Activated naive CD4-positive, alpha-beta T cell treated with anti-CD3 and anti-CD28 coated beads for 36 hours (primary cell): ENCODE measurements at places on chromosomes 7 and 10. TPM values are rescaled to one million over a fixed set of nuclear protein-coding genes. Genes with fewer than 3 reads are reported as not detected.

- DNase-seq = no peak
Measured at GRCh38 chr10:130458509-130458908, 322.3 kb downstream of the GLRX3 start.

The ADARB2 gene
- total RNA-seq = 1.4 TPM

DNA sequence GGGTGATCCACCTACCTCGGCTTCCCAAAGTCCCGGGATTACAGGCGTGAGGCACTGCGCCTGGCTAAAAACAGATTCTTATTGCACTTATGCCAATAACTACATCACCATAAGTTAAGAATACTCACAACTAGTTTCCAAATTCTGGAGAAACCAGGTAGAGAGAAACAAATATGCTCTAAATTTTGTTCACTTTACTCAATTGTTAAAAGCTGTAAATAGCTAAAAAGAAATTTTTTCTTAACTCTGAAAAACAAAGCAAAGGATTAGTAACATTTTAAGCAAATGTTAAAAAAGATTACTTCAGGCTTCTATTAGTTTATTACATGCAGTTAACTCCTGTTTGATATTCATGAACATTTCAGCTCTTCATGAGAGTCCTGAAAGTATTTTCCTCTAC is 28.3 kb upstream of the ZMIZ2 start:
- no peak for DNase-seq

The DEPP1 gene
- total RNA-seq = 2.4 TPM

- DNase-seq = no peak
Measured at GRCh38 chr7:55265836-55266642, 99.1 kb upstream of the LANCL2 start.

The C10orf62 gene
- not detected for total RNA-seq

The C10orf105 gene
- total RNA-seq = 0.36 TPM

DNA sequence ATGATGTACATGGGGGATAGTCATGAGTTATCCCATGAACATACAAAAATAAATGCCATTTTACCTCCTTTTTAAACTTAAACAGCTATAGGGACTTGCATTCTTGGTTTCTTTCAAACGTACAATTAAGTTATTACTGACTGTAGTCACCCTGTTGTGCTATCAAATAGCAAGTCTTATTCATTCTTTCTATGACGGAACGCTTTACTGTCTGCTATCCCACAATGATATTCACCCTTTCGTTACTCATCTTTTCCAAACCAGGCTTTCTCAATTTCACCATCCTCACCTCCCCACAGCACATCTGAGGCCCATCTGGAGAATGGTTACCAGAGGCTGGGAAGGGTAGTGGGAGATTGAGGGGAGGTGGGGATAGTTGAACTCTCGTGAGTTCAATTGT is 218.8 kb downstream of the PHF14 start:
- no peak for DNase-seq

The CLCN1 gene
- not detected for total RNA-seq

DNA sequence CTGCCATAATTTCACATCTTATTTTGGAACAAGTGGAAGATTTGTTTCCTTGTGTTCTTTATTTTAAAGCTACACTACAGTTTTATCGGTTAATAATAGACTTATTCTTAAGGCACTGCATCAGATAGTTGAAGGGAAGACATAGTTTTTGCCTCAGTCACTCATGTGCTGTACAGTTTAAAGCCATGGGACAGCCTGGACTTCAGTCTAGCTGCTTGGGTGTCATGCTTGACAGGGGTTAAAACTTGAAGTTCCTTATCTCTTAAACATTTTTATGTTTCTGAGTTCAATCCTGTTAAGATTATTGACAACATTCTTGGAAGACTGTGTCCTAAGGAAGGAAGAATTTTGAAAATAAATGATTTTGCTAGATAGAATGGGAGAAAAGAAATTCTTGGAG is 49.7 kb downstream of the PPP1R9A start:
- DNase-seq = no peak

GRCh38 chr10:130378556-130379400 is 242.6 kb downstream of the GLRX3 start:
- no peak for DNase-seq

- no peak for DNase-seq
Measured at GRCh38 chr7:31079824-31080511, 27.9 kb downstream of the ADCYAP1R1 start.

GRCh38 chr7:23759671-23760391 is 49.8 kb downstream of the STK31 start:
- DNase-seq = no peak

DNA sequence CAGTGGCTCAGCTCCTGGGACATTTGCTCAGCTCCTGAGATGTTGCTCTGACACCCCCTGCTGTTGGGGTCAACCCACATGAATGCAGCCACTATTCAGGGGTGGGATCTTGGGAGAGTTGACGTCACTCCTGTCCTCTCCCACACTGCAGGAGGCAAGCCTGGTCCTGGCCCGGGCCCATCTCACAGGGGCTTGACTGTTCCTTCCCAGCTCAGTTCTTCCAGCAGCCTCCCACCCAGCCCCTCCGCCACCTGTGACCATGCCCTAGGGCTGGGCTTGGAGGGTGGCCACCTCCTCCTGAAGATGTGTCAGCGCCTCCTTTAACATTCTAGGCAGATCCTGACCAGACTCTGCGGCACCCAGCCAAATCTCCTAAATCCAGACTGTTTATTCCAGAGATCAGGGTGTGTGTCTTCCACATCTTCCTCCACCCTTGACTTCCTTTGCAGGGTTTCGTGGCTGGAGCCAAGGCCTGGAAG is 19.1 kb upstream of the OPALIN start:
- DNase-seq = no peak

DNA sequence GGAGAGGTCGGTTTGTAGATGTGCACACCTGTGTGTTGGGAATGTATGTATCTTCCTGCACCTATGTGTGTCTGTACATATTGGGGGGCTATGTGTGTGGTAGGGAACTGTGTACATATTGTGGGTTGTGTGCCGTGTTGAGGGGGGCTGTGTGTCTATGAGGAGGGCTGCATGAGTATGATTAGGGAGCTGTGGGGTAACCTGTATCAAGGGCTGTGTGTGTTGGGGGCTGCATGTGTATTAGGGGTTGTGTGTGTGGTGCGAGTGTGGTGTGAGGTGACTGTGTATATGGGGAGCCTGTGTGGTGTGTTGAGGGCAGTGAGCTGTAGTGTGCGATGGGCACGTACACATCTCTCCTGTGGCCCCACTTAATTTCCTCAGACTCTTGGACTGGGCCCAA is 22.2 kb upstream of the PAX2 start:
- no peak for DNase-seq

The NPC1L1 gene
- total RNA-seq = not detected

DNA sequence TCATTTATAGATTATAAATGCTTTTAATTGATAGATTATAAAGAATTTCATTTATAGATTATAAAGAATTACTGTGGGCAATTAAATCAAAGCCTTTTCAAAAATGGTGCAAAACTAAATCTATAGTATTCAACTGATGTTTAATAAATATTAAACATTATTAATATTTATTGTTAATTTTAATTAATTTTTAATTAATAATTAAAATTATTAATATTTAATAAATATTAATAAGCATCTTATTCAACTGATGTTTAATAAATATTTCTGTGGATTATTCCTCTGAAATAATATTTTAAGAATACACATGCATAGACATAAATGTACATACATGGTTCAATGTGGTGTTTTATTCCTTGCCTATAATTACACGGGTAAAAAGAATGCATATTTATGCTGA is 346.8 kb downstream of the PCDH15 start:
- no peak for DNase-seq

The NRCAM gene
- total RNA-seq = 0.81 TPM

The TSPAN13 gene
- total RNA-seq = 0.52 TPM
